ENCODE measurements at places on chromosomes 5 and 9. TPM values are rescaled to one million over a fixed set of nuclear protein-coding genes. Genes with fewer than 3 reads are reported as not detected.

GRCh38 chr5:1264211-1264610 lies 30.7 kb downstream of the TERT start:
- no peak for DNase-seq

Gene PLK2
- 448 TPM for total RNA-seq

GRCh38 chr5:33075731-33076130 lies 364.6 kb downstream of the NPR3 start:
- DNase-seq: no peak

DNA sequence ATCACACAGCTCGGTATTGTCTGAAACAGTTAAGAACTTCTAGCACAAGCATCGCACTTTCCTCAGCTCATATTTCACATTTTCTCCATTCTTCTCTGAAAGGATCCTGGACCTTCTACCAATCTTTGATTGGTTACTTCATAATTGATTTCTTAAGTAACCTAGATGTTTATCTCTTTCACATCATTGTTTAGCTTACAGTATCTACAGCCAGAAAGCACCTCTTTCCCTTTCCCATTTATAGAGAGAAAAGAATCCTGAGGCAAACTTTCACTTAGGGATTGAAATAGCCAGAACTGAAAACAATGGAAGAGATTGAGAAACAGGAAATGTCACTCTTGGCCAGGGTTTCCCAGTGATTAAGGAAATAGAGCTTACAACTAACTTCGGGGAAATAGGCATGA lies 2.5 kb downstream of the IL33 start:
- DNase-seq: no peak

GRCh38 chr5:131289738-131290137 lies 25.9 kb downstream of the CDC42SE2 start:
- DNase-seq: no peak

Gene SPATA6L
- total RNA-seq: 10.9 TPM

Gene HAVCR2
- total RNA-seq: 7.0 TPM

Gene CCDC183
- total RNA-seq: 2.8 TPM

DNA sequence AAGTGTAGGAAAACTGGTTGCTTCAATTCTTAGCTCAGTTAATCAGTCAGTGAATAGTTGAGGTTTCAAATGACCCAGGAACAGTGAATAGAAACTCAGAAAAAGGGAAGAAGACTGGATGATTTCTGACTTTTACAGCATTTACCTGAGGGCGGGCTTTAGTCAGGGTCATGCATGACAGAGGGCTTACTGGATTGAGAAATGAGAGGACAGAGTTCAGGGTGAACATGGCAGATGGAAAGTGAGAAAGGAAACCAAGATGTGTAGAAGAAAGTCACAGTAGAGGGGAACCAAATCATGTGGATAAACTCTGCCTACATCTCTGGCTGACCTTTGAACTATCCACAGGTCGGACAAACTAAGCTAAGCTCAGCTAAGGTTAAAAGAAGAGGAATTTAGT lies 596.0 kb downstream of the SEMA5A start:
- no peak for DNase-seq

DNA sequence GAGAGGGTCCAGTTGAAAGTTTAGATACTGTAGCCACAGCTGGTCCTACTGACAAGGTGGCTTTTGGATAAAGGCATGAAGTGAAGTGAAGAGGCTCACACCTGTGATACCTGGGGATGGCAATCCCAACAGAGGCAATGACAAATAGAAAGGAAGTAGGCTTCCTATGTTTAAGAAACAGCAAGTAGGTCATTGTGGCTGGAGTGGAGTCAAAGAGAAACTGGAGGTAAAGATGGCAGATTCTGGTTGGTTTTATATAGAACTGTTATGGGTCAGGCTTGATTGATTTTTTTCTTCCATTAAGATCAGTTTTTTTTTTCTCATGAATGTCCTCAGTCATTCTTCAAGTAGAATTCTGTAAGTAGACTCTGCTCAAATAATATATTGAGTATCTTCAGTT lies 79.5 kb downstream of the ANXA1 start:
- no peak for DNase-seq

Gene FOXD4L5
- total RNA-seq: 0.47 TPM

GRCh38 chr5:132007399-132008162 lies 3.9 kb downstream of the ACSL6 start:
- peak; percentile 61 for DNase-seq

DNA sequence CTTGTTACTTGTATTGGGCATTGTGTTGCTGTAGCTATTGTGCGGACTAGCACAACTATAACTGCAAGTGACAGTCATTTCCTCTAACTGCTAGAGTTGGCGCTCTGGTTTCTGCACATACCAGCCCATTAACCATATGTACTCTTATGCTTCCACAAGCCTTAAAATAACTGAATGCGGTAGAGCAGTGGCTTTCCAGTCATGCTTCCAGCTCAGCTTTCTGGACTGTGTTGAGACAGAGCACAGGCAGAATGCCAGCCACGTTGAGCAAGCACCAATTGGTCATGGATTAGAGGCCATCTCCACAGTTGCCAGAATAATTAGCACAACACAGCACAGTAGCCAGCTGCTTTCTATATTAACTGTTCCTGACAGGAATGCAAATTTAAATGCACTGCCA lies 12.2 kb downstream of the INVS start:
- peak; percentile 54 for DNase-seq

Gene NR2F1
- 121 TPM for total RNA-seq

Gene SLC27A6
- 0.62 TPM for total RNA-seq

GRCh38 chr5:37735649-37736347 lies 104.0 kb downstream of the GDNF start:
- peak; percentile 43 for DNase-seq

Gene PCDHGA3
- total RNA-seq: 4.7 TPM

DNA sequence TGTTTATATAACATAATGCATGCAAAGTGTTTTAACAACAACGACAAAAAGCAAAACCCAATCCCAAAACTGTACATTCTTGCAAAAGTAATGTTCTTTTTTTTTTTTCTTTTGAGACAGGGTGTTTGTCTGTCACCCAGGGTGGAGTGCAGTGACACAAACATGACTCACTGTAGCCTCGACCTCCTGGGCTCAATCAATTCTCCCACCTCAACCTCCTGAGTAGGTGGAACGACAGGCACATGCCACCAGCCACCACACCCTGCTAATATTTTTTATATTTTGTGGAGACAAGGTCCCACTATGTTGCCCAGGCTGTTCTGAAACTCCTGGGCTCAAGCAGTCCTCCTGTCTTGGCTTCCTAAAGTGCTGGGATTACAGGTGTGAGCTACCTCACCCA lies 13.6 kb upstream of the HAVCR1 start:
- DNase-seq: no peak

Measured in occipital lobe (tissue), 3 donors.